Naive thymus-derived CD8-positive, alpha-beta T cell (primary cell): ENCODE measurements at places on chromosomes 5 and 9. TPM values are rescaled to one million over a fixed set of nuclear protein-coding genes. Genes with fewer than 3 reads are reported as not detected.

GRCh38 chr9:80945436-80945835 lies 743.9 kb downstream of the TLE1 start:
- H3K36me3 ChIP-seq: no peaks in the 10 kb centered on the region
- no peak for DNase-seq
- no peak overlapping the region for H3K4me3 ChIP-seq
- no peak overlapping the region for H3K27ac ChIP-seq

- H3K4me3 ChIP-seq: peak overlapping the region; percentile 77
- H3K4me1 ChIP-seq: peaks cover 96% of the 10 kb centered on the region
- peak overlapping the region; percentile 95 for H3K27ac ChIP-seq
Measured at GRCh38 chr5:55096861-55097260, 5.6 kb upstream of the GZMA start.

DNA sequence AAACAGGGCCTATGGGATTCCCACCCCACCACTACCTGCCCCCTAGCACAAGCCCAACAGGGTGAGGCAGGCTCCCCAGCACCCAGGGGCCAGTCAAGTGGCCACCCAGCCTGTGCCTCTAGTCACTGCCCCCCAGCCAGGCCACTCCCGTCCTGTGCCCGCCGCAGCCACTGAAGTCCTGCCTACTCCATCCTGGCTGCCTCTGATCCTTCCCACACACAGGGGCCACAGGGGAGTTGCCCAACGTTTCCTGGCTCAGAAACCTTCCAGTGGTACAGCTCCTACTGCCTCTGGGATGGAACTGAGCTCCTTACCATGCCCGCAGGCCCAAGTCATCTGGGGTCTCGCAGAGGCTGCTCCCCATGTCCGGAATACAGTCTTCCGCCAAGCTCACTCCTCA lies 70.2 kb upstream of the STXBP1 start:
- DNase-seq: no peak
- no peaks in the 10 kb centered on the region for H3K36me3 ChIP-seq
- no peak overlapping the region for H3K4me3 ChIP-seq
- H3K27me3 ChIP-seq: no peaks in the 10 kb centered on the region

- no peak for DNase-seq
- no peaks in the 10 kb centered on the region for H3K4me1 ChIP-seq
- no peak overlapping the region for H3K27ac ChIP-seq
- no peak overlapping the region for H3K4me3 ChIP-seq
Measured at GRCh38 chr9:120513825-120514396, 66.1 kb downstream of the CDK5RAP2 start.

The ZSWIM6 gene
- 11.9 TPM for total RNA-seq

The SPAAR gene
- total RNA-seq: not detected

The WDR38 gene
- not detected for total RNA-seq
